ENCODE measurements at places on chromosomes 11 and 22. TPM values are rescaled to one million over a fixed set of nuclear protein-coding genes. Genes with fewer than 3 reads are reported as not detected.

DNA sequence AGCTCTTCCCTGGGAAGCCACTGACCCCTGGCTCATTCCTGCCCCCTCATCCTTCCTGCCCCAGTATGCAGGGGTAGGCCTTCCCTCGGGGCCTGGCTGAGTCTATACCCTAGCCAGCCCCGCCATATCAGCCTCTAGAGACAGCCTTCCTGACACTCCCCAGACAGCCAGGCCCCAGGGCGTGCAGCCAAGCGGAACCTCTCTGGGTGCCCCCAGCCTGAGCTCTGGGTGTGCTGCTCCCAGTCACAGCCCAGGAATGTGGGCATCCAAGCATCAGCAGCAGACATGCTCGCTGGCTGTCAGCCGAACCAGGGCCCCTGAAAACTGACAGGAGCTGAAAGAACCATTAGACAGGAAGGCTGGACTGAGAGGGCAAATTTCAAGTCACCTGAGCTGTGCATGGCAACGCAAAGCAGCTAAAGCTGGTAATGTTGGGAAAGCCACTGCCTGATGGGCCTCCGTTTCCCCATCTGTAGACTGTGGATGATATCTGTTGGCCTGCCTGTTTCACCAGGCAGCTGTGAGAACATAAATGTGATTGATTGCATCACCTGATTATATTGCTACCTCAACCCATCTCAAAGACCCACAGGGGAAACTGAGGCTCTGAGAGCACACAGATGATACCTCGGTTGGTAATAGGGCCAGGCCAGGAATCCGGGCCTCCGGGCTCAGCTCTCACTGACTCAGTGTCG, 93.2 kb downstream of the LRRC32 start:
- DNase-seq = no peak

DNA sequence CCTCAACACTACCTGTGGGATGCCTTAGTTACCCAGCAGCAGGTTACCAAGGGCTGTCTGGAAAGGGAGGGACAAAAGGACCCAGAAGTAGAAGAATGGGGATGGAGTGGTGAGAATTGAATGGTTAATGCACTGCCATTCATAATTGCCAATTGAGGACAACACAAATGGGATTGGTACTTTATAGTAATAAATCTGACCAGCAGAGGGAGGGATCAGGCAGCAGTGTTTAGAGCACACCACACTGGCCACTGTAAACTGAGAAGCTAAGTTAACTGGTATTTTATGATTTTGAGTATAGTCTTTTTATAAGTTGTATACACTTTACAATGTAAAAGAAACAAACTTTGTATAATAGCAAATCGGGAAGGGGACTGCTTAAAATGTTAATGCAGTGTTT, 10.7 kb downstream of the TBRG1 start:
- no peak for DNase-seq

DNA sequence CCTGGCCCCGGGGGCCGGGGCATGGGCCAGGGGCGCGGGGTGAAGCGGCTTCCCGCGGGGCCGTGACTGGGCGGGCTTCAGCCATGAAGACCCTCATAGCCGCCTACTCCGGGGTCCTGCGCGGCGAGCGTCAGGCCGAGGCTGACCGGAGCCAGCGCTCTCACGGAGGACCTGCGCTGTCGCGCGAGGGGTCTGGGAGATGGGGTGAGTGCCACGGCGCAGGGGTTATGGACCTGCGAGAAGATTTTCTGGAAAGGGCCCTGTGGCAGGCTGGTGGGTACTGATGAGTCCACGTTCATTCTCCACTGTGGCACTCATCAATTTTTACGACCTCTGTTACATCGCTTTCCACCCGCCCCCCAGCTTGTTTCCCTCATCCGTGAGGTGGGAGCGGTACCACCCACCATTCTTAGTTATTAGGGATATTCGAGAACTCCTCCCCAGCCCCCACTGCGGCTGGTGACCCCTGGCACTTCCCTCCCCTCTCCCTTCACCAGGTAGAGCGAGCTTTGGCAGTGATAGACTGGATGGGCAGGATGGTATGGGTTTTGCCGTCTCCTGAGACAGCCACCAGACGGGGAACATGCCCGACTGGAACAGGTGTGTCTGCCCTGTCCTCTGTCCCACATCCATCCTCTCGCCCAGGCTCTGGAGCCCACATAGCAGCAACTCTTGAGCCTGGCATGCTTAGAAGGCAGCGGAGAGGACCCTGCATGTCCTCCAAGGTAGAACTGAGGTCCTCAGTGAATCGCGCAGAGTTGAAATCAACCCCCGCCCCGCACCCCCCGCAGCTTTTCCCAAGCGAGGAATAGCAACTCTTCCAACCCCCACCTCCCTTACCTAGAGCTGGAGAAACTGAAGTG, 562 bp downstream of the DGAT2 start:
- no peak for DNase-seq

The C22orf23 gene
- total RNA-seq = not detected

The SYCE3 gene
- total RNA-seq = not detected
